HL-60 (cell line): ENCODE measurements at places on chromosomes 2 and 18.

GRCh38 chr18:46338205-46338604 lies 234.0 kb downstream of the HAUS1 start:
- DNase-seq: no peak

- no peak for DNase-seq
Measured at GRCh38 chr2:73685764-73686438, 43.7 kb upstream of the NAT8 start.

DNA sequence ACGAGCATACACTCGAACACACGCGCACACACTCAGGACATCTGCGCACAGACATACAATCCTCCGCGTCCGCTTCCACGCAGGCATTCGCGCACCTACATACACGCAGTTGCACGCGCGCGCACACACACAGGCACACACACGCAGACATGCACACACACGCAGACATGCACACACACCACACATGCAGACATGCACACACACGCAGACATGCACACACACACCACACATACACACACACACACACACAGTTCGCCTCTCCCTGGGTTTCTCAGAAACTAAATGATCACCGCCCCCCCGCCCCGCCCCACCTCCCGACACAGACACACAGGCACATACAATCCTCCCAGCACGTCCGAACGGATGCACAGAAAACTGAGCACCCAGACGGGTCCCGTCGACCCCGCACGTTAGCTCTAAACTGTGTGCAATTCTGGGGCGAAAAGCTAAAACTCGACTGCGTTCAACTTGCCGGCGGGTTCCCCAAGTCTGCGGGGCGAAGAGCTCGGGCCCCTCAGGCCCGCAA lies 1.0 kb downstream of the EPHA4 start:
- no peak for DNase-seq

DNA sequence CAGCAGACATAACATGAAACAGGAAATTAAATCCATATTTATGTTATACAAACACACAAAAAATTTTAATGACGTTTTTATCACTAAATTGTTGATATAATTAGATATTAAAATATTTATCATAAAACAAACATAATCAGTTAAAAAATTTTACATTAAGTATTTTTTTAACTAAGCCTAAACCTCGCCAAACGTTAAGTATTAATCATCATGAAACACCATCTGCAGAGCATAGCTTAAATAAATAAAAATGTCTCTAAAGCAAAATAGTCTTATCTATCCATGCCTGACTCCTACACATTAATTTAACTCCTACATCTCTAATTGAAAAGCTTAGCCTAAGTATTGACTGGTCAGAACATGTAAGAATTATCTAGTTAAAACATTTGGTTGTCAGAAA lies 271.6 kb upstream of the RND3 start:
- no peak for DNase-seq

DNA sequence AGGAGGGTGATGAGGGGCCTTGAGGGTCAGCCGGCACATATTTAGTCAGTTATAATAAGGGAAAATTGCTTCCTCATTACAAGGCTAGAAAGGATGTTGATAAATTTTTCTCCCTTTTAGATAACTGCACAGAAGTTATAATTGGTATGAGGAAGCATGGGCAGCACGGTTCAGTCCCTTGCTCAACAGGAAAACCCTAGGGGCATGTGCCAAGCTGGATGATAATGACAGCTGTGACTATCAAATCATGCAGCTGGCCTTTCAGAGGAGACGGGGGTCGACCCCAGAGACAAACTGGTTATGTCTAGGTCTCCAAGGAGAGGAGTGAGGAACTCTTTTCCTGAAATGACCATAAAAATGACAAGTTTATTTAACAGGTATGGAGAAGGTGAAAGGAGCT lies 448.1 kb upstream of the VRK2 start:
- no peak for DNase-seq

GRCh38 chr2:40404517-40404916 lies 47.4 kb downstream of the SLC8A1 start:
- DNase-seq: no peak

GRCh38 chr2:170073288-170073687 lies 104.7 kb upstream of the MYO3B start:
- DNase-seq: no peak

DNA sequence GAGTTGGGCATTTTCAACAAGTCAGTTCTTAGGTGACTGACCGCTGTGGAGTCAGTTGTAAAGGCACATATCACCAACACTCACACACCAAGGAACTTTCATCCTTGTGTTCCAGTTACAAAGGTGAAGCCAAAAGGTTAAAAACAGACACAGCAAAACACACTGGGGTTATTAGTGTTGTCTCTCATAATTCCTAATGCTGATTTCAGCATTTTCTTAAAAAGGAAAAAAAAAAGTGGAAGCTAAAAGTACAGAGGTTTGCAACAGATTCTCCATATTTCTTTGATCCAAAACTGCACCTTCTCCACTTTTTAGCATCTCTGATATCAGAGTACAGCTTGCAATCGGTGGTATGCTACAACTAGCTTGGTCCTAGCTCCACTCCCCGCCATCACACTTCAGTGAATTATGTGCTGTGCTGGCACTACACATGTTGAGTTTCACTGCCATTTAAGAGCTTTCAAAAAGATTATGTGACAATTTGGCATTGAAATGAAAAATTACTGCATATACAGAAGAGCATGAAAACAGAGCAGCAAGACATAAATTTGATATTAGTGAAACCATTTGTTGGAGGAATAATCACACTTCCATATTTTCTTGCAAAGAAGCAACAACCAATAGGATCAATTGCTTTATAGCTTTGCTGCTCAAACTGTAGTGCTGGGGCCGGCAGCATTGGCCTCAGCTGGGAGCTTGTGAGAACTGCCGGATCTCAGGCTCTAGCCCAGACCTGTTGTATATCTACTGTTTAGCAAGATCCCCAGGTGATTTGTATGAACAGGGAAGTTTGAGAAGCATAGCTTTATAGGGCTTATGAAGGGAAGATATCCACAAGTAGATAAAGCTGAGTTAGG lies 62.3 kb upstream of the DAPL1 start:
- DNase-seq: no peak

DNA sequence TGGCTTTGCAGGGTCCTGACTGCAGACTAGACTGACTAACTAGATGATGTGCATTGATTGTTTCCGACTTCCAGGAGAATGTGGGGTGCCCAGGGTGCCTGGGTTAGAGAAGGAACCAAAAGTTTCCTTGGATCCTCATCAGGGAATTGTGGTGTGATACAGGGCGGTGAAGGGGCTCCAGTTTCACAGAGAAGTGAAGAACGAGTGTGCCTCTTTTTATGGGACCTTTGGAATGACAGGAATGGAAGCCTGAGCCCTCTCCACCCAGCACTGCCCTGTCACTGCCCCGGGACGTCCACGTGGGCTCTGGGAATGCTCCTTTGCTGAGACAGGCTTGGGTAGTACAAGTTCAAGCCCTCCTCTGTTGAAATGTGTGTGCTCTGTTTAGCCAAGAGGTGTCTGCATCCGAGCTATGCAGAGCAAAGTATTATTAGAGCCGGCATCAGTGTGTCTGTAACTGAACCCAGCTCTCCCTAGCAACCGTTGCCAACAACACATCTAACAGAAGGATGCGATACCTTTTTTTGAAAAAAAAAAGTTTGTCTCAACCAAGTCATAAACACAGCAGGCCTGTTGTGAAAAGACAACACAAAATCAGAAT lies 183.6 kb downstream of the SMAD7 start:
- no peak for DNase-seq

GRCh38 chr2:171505374-171505773 lies 16.9 kb upstream of the CYBRD1 start:
- no peak for DNase-seq

- DNase-seq: no peak
Measured at GRCh38 chr18:79139206-79139605, 70.0 kb downstream of the ATP9B start.
